ENCODE measurements at places on chromosomes 7 and 10. TPM values are rescaled to one million over a fixed set of nuclear protein-coding genes. Genes with fewer than 3 reads are reported as not detected.

UCMA gene
- not detected for total RNA-seq

FIS1 gene
- total RNA-seq, result 200 TPM

LRIT1 gene
- not detected for total RNA-seq

SFRP5 gene
- not detected for total RNA-seq

CCDC3 gene
- under 0.01 TPM for total RNA-seq

INHBA gene
- 21.2 TPM for total RNA-seq

UMAD1 gene
- 5.2 TPM for total RNA-seq

PKD2L1 gene
- not detected for total RNA-seq

LEP gene
- not detected for total RNA-seq

DPYSL4 gene
- 47.4 TPM for total RNA-seq

CPA1 gene
- not detected for total RNA-seq

MACROH2A2 gene
- total RNA-seq, result not detected

EPO gene
- not detected for total RNA-seq

RAPGEF5 gene
- total RNA-seq, result 197 TPM

MYL10 gene
- total RNA-seq, result not detected

TFR2 gene
- 0.38 TPM for total RNA-seq

MMS19 gene
- total RNA-seq, result 122 TPM

MMD2 gene
- total RNA-seq, result not detected

OR2A12 gene
- total RNA-seq, result not detected

AZGP1 gene
- total RNA-seq, result not detected

PPP1R17 gene
- not detected for total RNA-seq

TEX36 gene
- not detected for total RNA-seq

PGAM2 gene
- total RNA-seq, result not detected

GDF2 gene
- total RNA-seq, result not detected

TRIM50 gene
- not detected for total RNA-seq

SPDYE9 gene
- not detected for total RNA-seq

C10orf62 gene
- 0.10 TPM for total RNA-seq

ELN gene
- total RNA-seq, result 22.5 TPM

PRSS37 gene
- total RNA-seq, result not detected

SPAM1 gene
- total RNA-seq, result not detected

ADAM12 gene
- 0.65 TPM for total RNA-seq

SSC4D gene
- total RNA-seq, result 0.38 TPM

TECTB gene
- total RNA-seq, result not detected

PDE1C gene
- 1.8 TPM for total RNA-seq

Measured in vein endothelial cell (primary cell).